ENCODE measurements at places on chromosomes 5 and 9. TPM values are rescaled to one million over a fixed set of nuclear protein-coding genes. Genes with fewer than 3 reads are reported as not detected.

- no peaks in the 10 kb centered on the region for H3K36me3 ChIP-seq
- H3K4me1 ChIP-seq, result peaks cover 10% of the 10 kb centered on the region
- peaks cover 9% of the 10 kb centered on the region for H3K27me3 ChIP-seq
- H3K4me3 ChIP-seq, result no peak overlapping the region
These were observed 274.0 kb downstream of the NSG2 start for GRCh38 chr5:174319551-174319950.

The BHMT2 gene
- total RNA-seq, result 0.11 TPM

DNA sequence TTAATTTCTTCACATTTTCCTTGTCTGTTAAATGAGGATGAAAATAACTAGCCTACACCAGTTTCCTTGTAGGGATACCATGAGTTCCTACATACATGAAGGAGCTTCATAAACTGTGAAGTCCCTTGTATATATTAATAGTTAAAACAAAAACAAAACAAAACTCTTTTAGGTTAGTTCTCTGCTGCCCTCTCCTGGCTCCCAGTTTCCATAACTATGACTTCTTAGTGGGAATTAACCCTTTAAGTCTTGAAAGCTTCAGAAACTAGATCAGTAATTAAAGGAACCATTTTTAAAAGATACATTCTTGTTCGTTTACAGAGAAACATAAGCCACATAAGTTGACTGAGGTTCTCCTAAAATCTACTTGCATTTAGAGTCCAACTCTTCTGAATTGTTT, 500.0 kb upstream of the C9orf72 start:
- H3K4me3 ChIP-seq, result no peak overlapping the region
- H3K36me3 ChIP-seq, result no peaks in the 10 kb centered on the region
- DNase-seq, result peak; percentile 36
- no peaks in the 10 kb centered on the region for H3K27me3 ChIP-seq
- no peak overlapping the region for H3K27ac ChIP-seq

The PLEKHG4B gene
- 51.4 TPM for total RNA-seq

DNA sequence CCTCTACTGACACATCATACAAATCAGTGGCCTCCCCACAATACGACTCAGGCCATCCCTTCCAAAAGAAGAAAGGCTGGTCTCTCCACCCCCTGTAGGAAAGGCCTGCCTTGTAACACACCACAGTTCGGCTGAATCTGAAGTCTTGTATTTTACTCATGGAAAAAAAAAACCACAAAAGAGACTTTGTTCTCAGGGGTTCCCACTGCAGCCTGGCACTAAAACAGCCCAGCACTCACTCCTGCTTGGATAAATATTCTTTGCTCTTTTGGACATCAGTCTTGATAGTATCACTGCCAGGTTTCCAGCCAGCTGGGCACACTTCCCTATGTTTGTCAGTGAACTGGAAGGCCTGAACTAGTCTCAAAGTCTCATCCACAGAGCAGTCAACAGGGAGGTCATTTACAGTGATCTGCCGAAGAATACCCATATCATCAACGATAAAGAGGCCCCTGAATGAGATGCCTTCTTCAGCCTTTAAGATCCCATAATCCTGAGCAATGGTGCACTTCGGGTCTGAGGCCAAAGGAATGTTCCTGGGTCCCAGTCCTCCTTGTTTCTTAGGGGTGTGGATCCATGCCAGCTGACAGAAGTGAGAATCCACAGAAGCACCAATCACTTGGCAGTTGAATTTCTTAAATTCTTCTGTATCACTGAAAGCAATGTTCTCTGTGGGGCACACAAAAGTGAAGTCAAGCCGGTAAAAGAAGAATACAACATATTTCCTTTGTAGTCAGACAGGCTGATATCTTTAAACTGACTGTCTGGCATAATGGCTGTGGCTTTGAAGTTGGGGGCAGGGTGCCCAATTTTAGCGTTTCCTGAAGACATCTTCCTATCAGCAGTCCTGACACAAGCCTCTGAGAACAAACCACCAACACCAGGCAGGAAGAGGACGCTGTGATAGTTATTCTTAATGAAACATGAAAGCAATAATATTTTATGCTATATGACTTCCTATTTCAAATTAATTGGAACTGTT, 198.1 kb downstream of the LURAP1L start:
- H3K4me3 ChIP-seq, result no peak overlapping the region
- no peak for DNase-seq
- peaks cover 20% of the 10 kb centered on the region for H3K4me1 ChIP-seq
- peaks cover 5% of the 10 kb centered on the region for H3K36me3 ChIP-seq

GRCh38 chr5:73587923-73588322, 22.4 kb downstream of the UTP15 start:
- H3K27me3 ChIP-seq, result no peaks in the 10 kb centered on the region
- no peaks in the 10 kb centered on the region for H3K36me3 ChIP-seq
- no peak for DNase-seq
- no peaks in the 10 kb centered on the region for H3K4me1 ChIP-seq

DNA sequence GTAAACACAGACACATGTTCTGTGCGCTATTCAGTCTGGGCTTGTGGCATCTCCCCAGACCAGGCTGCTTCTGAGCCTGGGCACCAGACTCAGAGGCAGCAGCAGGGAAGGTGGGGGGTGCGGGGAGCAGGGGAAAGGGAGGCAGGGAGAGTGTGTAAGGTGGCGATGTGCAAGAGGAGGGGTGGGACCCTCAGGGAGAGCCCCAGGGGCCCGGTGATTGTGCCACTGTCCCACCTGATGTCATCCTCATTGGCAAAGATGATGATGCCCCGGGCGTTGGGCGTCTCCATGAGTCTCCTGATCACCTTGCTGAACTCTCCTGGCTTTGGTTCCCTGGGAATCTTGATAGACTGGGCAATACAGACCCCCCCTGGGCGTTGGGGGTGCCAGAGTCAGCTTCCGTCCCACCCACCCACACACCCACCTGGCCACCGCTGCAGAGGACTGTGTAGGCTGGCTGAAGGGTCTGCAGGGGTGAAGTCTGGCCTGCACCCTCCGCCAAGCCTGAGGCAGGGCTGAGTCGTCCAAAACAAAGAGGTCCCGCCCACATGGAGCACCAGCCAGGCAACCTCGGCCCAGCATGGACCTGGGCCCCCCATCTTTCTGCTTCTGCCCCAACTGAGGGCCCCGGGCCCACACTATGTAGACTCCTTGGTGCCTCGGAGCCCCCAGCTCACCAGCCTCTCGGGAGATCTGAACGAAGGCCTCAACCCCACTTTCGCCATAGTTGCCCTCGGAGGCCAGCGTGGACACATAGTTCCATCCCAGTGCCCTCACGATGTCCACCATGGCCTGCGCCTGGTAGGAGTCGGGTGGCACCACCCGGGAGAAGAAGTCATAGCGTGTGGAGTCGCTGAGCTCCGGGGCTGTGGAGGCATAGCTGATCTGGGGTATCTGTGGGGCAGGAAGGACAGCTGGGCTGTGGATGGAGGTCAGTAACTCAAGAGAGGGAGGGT, 3.7 kb downstream of the GRM6 start:
- peaks cover 12% of the 10 kb centered on the region for H3K4me1 ChIP-seq
- H3K36me3 ChIP-seq, result peaks cover 13% of the 10 kb centered on the region
- H3K27me3 ChIP-seq, result peaks cover 51% of the 10 kb centered on the region
- no peak overlapping the region for H3K4me3 ChIP-seq

The MYO10 gene
- 90.8 TPM for total RNA-seq

DNA sequence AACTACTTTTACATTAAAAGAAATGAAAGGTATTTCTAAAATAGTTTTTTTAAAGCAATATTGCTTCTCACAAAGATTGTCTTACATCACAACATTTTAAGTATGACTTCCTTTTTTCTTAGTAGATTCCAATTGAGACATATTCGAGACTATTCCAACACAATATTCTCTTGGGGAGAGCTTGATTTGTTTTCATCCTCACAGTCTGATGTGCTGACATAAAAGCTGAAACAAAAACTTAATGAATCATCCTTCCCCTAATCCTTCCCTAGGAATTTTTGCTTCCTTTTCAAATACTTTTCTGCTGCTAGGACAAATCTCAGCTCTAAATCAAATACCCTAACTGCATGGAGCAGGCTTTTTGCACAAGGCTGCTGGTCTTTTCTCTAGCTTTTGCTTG, 245.8 kb upstream of the MAP3K1 start:
- H3K27ac ChIP-seq, result peak overlapping the region; percentile 17
- H3K4me3 ChIP-seq, result no peak overlapping the region
- no peak for DNase-seq
- peaks cover 5% of the 10 kb centered on the region for H3K27me3 ChIP-seq
- H3K4me1 ChIP-seq, result peaks cover 18% of the 10 kb centered on the region

GRCh38 chr5:116502138-116502537, 72.5 kb downstream of the SEMA6A start:
- H3K4me3 ChIP-seq, result no peak overlapping the region
- peaks cover 97% of the 10 kb centered on the region for H3K4me1 ChIP-seq
- no peaks in the 10 kb centered on the region for H3K27me3 ChIP-seq
- no peak for DNase-seq
- peaks cover 75% of the 10 kb centered on the region for H3K36me3 ChIP-seq

DNA sequence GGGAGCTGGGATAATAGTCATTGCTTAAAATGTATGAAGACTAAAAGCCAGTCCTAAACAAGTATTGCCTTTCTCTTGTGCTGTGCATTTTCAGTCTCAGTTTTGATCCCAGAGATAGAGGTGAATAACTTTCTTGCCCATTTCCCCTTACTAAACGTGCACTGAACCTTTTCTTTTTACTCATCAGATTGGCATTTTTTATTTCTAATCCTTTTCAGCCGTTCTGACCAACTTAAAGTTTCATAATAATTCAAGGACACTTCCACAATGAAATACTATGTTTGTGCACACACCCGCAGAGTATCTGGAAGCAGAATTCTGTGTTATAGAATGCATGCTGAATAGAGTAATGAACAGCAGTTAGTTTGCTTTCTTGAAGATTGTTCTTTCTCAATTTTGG, 343.6 kb downstream of the LRRC70 start:
- no peaks in the 10 kb centered on the region for H3K27me3 ChIP-seq
- no peak for DNase-seq
- no peak overlapping the region for H3K27ac ChIP-seq
- H3K36me3 ChIP-seq, result no peaks in the 10 kb centered on the region
- no peak overlapping the region for H3K4me3 ChIP-seq
- no peaks in the 10 kb centered on the region for H3K4me1 ChIP-seq

DNA sequence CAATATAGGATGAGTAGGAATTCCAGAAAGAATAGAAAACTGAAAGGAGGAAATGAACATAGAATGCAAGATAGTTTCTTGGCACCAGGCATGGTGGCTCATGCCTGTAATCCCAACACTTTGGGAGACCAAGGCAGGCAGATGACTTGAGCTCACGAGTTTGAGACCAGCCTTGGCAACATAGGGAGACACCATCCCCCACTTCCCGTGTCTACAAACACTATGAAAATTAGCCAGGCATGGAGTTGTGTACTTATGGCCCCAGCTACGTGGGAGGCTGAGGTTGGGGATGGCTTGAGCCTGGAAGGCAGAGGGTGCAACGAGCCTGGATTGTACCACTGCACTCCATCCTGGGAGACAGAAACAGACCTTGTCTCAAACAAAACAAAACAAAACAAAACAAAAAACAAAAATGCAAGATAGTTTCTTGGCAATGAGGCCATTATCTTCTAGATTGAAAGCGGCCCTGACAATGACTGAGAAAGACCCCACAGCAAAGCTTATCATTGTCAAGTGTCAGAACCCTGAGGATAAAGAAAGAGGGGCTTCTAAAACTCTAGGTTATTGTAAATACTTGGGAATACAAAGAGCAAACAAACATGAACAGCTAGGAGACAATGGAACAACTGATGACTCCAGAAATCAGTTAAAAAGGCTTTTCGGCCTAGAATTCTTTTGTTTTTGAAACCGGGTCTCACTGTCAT, 9.2 kb downstream of the SQSTM1 start:
- H3K4me3 ChIP-seq, result no peak overlapping the region
- no peak for DNase-seq
- no peaks in the 10 kb centered on the region for H3K27me3 ChIP-seq
- no peak overlapping the region for H3K27ac ChIP-seq
- peaks cover 26% of the 10 kb centered on the region for H3K4me1 ChIP-seq

GRCh38 chr5:151534350-151534749, 56.8 kb downstream of the FAT2 start:
- no peak overlapping the region for H3K4me3 ChIP-seq
- H3K27ac ChIP-seq, result no peak overlapping the region
- peak; percentile 30 for DNase-seq
- H3K27me3 ChIP-seq, result no peaks in the 10 kb centered on the region

The SOHLH1 gene
- not detected for total RNA-seq

DNA sequence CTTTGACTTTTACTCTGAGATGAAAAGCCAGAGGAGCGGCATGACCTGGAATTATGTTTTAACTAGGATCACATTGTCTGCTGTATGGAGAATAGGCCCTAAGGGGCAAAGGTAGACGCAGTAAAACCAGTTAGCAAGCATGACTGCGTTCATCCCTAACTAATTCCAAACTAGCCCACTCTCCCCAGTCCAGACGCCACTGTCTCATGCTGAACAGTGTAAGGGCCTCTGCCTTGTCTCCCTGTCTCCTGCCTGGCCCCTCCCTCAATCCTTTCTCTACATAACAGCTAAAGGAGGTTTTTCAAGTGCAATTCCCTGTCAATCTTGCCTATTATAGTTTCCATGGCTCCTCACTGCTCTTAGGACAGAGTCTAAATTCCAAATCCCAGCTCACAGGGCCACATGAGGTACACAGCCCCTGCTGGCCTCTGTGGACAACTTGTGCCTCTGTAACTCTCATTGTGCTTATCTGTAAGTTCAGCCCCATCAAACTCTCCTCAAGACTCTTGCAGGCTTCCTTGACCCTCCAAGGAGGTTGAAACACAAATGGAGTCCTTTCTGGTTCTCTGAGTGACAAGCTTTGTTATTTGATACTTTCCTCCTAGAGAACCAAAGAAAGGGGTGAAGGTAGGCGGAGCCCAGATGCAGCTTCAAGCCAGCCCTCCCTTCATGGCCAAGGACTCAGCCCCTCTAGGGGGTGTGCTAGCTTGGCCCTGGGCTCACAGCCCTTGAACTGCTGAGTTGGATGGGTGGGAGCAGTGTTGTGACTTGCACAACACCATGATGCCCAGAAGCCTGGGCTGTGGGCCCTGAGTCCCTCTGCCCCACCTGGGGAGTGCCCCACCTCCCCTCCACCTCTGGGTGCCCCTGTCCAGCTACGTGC, 16.0 kb upstream of the SLC22A4 start:
- H3K4me3 ChIP-seq, result no peak overlapping the region
- DNase-seq, result peak; percentile 42
- no peaks in the 10 kb centered on the region for H3K36me3 ChIP-seq
- H3K4me1 ChIP-seq, result peaks cover 19% of the 10 kb centered on the region
- H3K27ac ChIP-seq, result peak overlapping the region; percentile 85
- peaks cover 13% of the 10 kb centered on the region for H3K27me3 ChIP-seq

The SCAI gene
- total RNA-seq, result 25.6 TPM

- no peaks in the 10 kb centered on the region for H3K27me3 ChIP-seq
- H3K4me3 ChIP-seq, result no peak overlapping the region
- DNase-seq, result no peak
These were observed 617.4 kb downstream of the BRINP1 start for GRCh38 chr9:118751848-118752223.
